Omental fat pad (tissue), 4 donors: ENCODE measurements at places on chromosomes 5 and 9. TPM values are rescaled to one million over a fixed set of nuclear protein-coding genes. Genes with fewer than 3 reads are reported as not detected.

The IL3 gene
- not detected for total RNA-seq

The IFNA2 gene
- total RNA-seq = not detected

GRCh38 chr9:96006961-96007360, 131.5 kb downstream of the ERCC6L2 start:
- no peak for DNase-seq

The PHF24 gene
- 0.28 TPM for total RNA-seq

- no peak for DNase-seq
These were observed 93.8 kb upstream of the PPP1R26 start for GRCh38 chr9:135385793-135386192.

The TICAM2 gene
- 1.2 TPM for total RNA-seq

- no peak for DNase-seq
These were observed 10.7 kb downstream of the PCDHAC2 start for GRCh38 chr5:140977003-140977402.

The ORM2 gene
- total RNA-seq = not detected

DNA sequence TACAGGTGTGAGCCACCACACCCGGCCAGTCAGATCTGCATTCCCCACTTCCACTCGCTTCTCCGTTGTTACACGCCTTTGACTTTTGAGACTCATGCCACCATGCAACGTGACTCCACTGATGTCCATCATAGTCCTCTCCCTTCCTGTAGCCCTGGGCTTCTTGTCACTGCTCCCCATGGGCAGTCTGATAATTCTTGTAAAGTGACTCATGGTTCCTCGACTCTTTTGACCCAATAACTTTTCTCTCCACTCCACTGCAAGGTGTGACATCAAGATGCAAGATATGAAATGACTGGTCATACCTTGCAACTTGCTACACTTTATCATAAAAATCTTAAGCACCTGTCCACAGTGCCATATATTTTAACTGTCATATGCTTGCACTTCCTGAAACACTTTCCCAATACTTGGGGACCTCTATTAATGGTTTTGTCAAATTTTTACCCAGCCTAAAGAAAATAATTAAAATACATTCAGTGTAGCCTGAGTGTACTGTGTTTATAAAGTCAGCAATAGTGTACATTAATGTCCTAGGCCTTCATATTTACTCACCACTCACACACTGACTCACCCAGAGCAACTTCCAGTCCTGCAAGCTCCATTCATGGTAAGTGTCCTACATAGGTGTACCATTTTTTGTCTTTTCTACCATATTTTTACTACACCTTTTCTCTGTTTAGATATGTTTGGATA, 18.6 kb upstream of the ANKRD18A start:
- no peak for DNase-seq

DNA sequence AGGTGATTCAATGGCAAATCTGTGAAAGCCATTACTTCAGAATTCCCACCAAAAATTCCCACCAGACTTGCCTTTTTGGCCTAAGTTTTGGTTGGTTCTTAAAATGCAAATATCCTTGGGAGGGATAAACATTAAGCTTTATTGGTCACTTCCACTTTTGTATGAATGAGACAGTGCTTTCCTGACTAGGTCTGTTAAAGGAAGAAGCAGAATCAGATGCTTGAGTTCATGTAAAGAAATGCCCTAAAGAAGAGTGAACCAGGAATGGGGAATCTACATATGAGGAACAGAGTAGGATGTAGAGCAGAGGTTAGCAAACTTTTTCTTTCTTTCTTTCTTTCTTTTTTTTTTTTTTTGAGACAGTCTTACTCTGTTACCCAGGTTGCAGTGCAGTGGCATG, 129.3 kb downstream of the GCNT1 start:
- no peak for DNase-seq

The TESK1 gene
- 41.1 TPM for total RNA-seq

The TAF11L10 gene
- total RNA-seq = not detected

GRCh38 chr9:32741706-32742105, 41.6 kb upstream of the TMEM215 start:
- DNase-seq = no peak

GRCh38 chr5:6410421-6410820, 32.1 kb upstream of the MED10 start:
- DNase-seq = no peak

DNA sequence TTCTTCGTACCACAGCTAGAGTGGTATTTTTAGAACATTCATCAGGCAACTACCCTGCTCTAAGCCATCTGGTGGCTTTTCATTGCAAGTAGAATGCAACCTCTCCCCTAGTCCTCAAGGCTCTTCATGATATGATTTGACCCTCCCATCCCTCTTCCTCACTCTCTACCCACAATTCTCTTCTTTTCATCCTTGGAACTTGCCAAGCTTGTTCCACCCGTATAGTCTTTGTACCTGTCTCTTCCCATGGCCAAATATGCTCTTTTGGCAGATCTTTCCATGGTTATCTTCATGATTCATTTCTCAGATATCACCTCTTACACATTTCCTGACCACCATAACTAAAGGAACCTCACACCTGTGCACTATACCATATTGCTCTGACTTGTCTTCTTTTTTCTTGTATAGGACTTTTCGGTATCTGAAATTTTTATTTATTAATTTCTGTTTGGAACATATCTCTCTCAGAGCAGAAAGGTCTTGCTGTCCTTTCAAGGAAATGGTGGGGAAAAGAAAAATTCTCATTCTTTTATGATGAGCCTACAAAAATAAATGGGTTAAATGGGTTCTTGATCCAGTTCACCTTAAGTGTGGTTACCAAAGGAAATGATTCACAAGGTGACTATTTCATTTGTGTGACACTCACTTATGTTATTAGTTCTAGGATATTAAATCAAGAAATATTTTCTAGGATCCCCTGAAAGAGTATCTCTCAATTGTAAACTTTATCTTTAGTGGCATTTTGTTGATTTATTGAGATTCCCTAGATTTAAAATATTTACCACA, 3.7 kb upstream of the CD274 start:
- DNase-seq = no peak

GRCh38 chr5:196350-196749, 5.1 kb downstream of the LRRC14B start:
- DNase-seq = no peak

The SH3RF2 gene
- 0.65 TPM for total RNA-seq

DNA sequence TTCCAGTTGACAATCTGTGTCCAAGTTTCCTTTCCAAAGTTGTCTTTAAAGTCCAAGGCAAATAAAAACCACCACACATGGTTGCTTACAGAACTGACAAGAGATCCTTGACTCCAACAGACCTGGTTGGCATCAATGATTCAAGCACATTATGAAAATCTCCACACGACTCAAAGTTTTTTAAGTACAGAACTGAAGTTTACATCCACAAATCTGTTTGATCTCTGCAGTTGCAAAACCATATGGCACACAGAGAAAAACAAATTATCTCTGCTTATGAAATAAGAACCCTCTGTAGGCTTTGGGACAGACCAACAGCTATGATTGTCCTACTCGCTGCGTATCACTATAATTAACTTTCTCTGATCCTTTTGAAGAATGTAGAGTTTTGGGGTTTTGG, 60.8 kb downstream of the MLLT3 start:
- DNase-seq = no peak

DNA sequence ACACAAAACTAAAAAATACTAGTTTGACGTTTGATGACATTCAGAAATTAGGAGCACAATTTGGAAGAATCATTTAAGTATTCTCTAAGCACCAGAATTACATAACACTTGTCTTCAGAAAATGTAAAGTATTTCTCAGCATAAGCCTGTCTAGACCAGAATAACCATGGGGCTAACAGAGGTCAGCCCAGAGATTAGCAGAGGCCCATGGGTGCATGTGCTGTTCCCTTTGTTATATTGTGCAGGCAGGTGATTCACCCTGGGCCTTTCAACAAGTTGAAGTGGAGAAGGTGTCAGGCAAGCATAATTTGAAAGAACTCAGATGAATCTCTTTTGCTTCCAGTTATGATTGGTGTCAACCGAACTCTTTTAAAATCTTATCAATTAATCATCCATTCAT, 227.9 kb downstream of the LURAP1L start:
- no peak for DNase-seq

- peak; percentile 24 for DNase-seq
These were observed 165.4 kb downstream of the EPB41L4A start for GRCh38 chr5:112253478-112254250.

GRCh38 chr5:81161012-81161601, 72.0 kb upstream of the CKMT2 start:
- no peak for DNase-seq

GRCh38 chr5:126531543-126532120, 63.4 kb downstream of the ALDH7A1 start:
- no peak for DNase-seq

DNA sequence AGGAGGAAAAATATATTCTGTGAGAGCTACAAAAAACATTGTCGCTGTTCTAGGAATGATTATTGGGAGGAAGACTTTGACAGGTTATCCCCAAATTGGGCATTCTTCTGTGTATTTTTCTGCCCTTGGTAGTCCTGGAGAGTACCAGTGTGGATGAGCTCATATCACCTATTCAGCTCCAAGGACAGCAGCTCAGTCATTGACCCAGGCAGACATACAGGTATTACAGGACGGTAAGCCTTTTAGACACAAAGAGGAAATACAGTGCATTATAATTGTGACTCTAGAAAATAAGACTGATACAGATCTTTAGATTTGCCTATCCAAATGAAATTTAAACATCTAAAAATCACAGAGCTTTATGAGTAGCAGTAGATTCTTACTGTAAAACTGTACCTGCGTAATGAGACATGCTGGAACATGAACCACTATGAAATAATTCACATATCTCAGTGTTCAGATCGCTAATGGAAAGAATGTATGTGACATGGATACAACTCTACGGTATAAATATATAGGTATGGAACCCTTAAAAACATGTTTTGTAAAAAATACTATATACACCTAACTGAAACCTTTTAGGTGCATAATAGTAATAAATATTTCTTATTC, 56.0 kb downstream of the PLK2 start:
- no peak for DNase-seq

- no peak for DNase-seq
These were observed 111.8 kb upstream of the LHFPL2 start for GRCh38 chr5:78760366-78760765.

DNA sequence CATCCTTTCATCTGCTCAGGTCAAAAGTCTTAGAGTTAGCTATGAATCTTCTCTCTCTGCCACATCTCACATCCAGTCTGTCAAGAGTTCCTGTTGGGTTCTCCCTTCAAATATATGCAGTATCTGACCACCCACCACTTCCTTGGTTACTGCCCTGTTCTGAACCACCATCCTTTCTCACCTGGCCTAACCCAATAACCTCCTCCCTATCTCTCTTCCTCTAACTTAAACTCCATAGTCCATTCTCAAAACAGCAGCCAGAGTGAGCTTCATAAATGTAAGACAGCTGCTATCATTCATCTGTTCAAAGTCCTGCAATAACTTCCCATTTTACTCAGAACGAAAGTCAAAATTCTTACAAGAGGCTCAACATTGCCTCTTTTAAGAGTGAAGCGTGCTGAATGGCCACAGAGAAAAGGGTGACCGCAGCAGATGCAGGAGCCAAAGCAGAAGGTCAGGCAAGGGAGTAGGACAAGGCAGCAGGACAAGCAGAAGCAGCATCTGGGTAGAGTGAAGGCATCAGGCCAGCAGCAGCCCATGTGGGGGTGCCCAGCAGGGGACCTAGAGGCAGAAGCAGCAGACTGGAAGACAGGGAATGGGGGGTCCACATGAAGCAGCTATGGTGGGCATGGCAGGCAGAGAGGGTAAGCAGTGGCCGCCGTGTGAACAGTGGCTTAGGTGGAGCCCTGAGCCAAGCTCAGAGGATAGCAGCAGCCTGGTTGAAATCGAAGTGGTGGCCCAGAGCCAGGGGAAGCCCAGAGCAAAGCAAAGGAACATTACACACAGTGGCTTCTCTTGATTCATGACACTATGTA, 39.3 kb upstream of the CDC42SE2 start:
- no peak for DNase-seq

The ECSCR gene
- 57.4 TPM for total RNA-seq

The ASPN gene
- total RNA-seq = 4.8 TPM

GRCh38 chr5:128850049-128850448, 115.2 kb upstream of the SLC27A6 start:
- no peak for DNase-seq

The PCDHGC5 gene
- 1.4 TPM for total RNA-seq

The PLAC8L1 gene
- not detected for total RNA-seq

GRCh38 chr5:120532835-120533234, 68.7 kb downstream of the PRR16 start:
- no peak for DNase-seq

The GABBR2 gene
- not detected for total RNA-seq

GRCh38 chr5:57366744-57367143, 115.9 kb downstream of the ACTBL2 start:
- no peak for DNase-seq

GRCh38 chr9:32350682-32351081, 33.8 kb upstream of the ACO1 start:
- no peak for DNase-seq
